GM12865 (cell line): ENCODE measurements at places on chromosomes 4 and X.

GRCh38 chrX:9530848-9531274 is 66.0 kb downstream of the TBL1X start:
- peak; percentile 23 for DNase-seq

DNA sequence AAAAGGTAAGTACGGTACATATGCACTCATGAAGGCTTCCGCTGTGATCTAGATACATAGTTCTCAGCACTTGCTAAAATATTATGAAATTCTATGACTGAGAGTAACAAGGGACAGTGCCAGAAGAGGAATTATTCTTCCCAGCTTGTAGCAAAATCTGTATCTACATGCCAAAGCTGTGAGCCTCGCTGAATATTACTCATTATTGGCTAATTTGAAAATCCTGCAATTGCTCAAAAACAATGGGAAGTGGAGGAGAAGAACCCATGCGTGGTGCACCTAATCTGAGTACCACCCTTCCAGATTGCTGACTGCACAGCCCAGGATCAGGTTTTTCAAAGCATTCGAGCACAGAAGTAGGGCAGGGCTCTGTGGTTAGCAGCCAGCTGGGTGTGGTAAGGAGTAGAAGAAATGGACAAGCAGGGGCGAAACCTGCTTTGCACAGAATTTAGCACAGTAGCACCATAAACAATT is 17.4 kb upstream of the PDCL2 start:
- peak; percentile 2 for DNase-seq

DNA sequence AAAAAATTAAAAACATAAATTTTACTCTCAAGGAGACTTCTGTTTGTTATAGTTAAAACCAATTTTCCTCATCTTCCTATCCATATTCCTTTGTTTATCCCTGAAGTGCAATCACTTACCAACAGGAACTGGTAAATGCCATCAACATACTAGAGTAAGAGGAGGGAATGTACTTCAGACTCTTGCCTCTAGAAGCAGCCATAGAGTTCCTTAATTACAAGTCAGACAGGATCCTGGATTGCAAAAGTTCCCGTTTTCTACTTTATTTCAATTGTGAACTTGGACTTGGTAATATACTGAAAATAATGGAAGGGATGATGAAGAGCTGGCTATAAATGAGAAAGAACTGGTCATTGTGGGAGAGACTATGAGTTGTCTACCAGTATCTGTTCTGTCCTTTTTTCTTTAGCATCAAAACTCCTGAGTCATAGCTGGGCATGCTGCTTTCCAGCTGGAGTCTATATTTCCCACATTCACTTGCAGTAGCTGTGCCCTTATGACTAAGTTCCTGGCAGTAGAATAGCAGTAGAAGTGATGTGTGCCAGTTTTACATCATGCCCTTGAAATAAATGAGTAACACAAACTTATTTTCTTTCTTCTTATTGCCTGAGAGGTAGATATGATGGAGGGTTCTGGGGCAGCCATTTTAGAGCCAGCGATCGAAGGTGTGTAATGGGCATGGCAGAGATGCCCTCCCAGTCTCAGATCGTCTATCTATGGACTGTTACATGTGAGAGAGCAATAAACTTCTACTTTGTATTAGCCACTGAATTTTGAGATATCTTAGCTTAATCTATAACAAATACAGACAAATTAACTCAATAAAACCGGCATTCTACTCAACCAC is 26.8 kb upstream of the SPARCL1 start:
- DNase-seq, result peak; percentile 6

DNA sequence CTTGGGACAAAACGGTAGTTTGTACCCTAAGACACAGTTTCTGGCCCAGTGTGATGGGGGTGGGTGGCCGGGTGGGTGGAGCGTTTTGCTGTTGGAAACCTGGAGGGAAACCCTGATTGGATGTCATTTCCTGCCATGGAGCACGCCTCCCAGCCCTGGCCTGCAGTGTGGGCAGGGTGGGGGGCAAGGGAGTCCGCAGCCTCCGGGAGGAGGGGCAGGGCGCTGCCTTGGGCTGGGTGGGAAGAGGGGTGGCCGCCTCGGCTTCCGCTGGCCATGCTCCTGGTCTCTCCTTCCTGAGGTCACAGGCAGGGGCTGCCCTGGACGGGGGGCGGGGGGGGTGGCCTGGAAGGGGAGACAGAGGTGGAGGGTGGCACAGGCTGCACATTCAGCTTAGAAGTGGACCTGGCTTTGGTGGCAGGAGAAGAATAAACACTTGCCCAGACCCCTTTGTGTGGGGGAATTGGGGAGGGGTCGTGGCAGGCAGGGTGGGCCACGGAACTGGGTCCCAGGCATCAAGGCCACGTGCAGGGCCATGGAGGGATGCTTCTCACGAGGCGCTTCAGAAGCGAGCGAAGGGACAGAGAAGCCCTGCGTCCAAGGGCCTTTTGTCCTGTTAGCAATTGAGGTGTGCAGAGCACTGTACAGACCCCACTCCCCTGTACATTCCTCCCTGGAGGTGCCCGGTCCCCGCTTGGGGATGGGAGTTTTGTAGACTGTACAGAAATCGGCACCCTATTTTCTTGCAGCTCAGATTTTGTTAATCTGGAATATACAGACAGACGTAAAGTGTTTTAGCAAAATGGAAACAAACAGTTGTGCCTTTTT is 6.2 kb downstream of the NAT8L start:
- no peak for DNase-seq

DNA sequence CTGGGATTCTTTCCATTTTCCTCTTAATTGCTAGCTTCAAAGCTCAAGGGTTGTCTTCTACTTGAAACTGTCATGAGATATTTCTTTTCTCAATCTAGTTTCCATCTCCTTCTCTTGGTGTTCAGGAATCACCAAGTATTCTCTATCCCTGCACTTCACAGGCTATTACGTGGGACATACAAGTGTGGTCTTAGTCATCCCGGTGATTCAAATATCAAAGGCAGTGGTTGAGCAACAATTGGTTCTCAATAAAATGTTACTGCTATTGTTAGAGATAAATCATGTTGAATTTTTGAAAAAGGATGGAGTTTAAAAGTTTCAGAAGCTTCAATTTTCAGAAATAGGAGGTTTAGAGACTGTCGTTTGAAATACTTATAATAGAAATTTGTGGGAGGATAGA is 812.9 kb downstream of the FSTL5 start:
- DNase-seq, result no peak

DNA sequence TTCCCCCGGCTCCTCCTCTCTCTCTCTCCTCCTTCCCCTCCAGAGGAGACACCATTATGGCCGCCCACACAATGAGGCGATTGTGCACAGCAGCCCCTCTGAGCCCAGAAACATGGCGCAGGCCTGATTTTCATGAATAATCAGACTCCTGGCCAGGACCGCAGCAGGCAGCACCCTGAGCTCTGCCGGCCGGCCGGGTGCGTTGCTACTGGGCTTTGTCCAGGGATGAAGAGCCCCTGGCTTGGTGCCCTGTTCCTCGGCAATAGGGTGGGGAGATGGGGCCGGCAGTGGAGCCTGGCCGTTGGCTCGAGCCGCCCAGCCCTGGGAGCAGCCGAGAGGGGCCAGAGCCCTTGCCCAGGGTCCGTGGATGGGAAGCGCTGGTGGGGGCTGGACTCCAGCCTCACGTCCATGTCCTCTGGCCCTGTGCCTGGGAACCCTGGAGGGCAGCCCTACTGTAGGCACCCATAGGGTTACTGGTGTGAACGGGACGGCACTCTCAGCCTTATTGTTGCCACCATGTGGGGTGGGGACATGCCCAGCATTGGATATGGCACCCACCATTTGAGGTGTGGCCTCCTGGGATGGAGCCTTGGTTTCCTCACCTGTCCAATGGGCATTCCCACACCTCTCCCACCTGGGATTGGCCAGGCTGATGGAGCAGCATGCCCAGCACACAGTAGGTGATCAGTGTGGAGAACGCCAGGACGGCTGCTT is 103.0 kb downstream of the SORCS2 start:
- DNase-seq, result no peak

DNA sequence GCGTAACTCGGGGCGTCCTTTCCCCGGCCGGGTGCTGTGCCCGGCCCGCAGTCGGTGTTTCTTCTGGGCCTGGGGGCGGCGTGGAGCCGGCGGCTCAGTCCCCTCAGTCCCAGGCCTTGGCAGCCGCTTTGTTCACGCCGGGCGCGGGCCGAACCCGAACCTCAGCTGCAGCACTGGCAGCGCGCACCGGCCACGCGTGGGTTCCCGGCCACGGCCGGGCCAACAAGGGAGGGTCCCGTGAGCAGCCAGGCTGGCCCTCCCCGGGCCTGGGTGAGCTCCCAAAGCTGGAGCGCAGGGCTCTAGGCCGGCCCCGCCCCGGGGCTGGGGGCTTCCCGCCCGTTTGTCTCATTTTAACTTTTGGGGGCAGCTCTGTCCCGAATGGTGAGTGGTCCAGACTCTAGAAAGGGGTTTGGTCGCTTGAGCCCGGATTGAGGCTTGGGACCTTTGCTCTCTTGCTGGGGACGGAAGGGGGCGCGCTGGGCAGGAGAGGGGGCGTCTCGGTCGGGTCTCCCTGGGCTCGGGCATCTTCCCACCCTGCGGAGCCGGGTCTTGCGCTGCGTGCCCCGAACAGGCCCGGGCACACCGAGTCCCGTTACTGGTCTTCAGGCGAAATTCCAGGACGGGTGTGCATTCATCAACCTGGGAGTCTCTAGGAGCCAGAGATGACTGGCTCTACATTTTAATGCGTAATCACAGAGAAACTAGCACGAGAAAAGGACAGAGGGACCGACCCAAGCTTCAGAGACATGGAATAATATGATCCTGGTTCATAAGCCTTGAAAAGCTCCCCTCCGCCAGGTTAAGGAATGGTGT is 177.1 kb downstream of the CBR4 start:
- DNase-seq, result no peak

DNA sequence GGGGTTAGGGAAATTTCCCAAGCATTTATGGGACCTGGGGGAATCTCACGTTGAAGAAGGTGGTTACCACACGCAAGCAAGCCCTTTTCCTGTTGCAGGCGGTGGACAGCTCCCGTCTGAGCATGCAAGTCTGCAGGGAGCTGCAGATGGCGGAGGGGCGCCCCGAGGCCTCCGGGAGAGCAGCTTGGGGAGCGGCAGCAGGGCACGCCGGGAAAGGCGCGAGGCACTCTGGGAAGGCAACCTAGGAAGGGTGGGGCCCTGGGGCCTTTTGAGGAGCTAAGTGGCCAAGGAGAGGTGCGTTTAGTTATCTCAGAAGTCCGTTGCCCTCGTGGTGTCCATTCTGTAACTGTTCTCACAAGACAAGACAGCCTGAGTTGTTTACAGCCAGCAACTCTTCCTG is 57.0 kb upstream of the SLC25A4 start:
- DNase-seq, result no peak

DNA sequence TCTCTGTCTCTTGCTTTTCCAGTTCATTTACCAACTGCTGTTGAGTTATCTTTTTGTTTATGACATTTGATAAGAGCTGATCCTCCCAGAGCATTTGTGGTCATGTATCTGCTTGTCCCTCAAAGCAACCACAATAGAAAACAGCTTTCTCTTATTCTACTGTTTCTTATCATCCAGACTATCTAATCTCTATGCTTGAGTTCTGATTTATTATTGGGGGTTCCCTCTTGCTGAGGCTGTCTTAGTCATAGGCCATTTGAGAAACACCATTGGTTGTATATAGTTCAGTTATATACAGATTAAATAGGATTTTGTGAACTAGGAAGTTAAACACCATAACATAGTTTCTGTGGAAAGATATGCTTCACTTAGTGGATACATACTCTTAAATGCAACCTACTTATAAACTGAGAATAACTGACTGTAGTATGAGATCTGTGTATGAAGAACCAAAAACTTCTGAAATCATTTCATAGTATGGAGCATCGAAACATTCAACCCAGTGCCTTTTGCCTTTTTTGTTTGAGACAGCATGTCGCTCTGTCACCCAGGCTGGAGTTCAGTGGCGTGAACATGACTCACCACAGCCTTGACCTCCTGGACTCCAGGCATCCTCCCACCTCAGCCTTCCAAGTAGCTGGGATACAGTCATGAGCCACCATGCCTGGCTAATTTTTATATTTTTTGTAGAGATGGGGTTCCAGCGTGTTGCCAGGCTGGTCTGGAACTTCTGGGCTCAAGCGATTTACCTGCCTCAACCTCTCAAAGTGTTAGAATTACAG is 75.8 kb downstream of the STIM2 start:
- no peak for DNase-seq

DNA sequence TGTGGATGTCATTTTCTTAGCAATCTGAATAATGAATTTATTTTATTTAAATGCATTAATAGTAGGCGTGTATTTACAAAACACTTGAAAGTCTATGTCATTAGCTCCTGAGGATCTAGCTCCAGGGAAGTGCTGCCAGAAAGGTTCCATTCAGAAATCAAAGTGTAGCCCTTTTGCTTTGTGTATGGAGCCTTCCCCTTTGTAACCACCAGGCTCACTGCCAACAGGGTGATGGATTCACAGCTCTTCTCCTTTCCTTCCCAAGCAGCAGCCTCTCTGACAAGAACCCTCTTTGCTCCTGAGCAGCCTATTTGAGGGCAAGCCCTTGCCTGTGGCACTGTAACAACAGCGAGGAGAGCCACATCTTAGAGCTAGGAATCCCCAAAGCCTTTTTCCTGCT is 286.0 kb upstream of the RASGEF1B start:
- DNase-seq, result no peak

DNA sequence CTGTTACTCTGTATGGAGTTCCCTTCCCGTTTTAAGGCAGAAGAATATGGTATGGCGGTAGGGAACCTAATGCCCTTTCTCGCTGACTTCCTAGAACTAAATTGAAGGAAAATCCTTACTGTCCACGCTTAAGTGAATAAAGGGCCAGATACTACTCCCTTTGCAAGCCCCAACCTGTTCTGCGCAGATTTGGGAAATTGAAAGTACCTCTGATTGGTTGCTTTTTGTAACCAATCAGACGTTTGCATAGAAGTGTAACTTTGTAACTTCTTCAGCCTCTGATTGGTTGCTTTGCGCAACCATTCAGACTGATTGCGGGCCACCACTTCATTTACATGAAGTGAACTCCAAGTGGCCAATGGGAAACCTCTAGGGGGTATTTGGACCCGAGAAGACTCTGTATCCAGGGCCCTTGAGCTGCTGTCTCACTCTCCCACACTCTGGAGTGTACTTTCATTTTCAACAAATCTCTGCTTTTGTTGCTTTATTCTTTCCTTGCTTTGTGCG is 1.2 kb upstream of the TMEM33 start:
- no peak for DNase-seq

DNA sequence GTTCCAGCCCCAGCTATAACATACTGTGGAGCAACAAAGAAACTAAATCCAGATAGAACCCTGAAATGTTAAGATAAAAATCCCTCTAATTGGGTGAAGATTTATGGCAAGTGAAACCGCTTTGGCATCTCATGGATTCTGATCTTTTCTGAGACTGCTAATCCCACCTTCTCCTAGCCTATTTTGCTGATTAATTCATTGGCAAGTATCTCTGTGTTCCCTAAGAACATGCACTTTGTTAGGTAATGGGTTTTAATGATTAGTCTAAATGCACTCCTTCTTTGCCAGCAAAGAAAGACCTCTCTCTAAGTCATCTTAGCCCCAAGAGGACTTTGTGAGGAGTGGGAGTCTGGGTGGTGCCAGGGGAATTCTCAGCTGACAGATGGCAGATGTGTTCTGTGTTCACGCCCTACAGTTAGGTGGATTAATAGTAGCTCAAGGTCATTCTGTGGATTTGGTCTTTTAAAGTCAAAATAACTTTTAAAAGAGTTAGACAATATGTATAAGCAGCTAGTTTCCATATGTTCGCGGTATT is 171.3 kb downstream of the UNC5C start:
- DNase-seq, result no peak
